ENCODE measurements at places on chromosomes 5 and 9.

GRCh38 chr9:17251100-17251499 lies 116.3 kb downstream of the CNTLN start:
- DNase-seq, result no peak

DNA sequence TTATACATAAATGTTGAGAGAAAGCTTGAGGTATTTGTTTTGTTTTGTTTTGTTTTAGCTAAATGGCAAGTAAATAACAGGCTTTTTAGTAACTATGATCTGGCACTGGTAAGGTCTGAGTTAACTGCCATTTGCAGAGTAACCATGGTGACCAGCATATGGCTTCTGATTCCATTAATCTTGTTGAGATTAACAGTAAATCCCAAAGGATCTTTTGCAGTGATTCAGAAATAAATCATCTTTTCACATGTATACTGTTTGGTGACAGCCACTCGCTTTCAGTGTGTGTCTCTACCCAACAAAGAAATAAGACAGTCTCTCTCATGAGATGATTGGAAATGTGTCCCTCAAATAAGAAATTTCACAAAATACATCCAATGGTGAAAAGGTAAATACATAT lies 235.6 kb downstream of the RAB3C start:
- no peak for DNase-seq

- DNase-seq, result no peak
These were observed 17.4 kb upstream of the PTCH1 start for GRCh38 chr9:95533996-95534680.

DNA sequence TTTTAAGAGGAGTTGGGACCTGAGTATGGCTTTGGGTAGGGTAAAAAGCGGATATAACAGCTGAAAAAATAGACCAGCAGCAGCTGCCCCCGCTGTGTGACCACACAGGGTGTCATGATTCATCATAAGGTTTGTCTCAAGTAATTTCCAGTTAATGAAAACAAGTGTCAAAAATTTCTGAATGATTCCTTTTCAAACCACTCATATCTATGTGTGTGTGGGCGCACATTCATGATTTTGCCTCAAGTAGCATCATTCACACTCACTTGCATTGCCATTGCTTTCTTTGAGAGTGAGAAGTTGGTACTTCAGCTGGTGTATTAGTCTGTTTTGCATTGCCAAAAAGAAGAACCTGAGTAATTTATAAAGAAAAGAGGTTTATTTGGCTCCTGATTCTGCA lies 12.1 kb upstream of the TNFAIP8 start:
- DNase-seq, result no peak

- no peak for DNase-seq
These were observed 174.3 kb downstream of the MRPS30 start for GRCh38 chr5:44983006-44983405.

- DNase-seq, result no peak
These were observed 136.7 kb upstream of the NFIL3 start for GRCh38 chr9:91560301-91560700.

DNA sequence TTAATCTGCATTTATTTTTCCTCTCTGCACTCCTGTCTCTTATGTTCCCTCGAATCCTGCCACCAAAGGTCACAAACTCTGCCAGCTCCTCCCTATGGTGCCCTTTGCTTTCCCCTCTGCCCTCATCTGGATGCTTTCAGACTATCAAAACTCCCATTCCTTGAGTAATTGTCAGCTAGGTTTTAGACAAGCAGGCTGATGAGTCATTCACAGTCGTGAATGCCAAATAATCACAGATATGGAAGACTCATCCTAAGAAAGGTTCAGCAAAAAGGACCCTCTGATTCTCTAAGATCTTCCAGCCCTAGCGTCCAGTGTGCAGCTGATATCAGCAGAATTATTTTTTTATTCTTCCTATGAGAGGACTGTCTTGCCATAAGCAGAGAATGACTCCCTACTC lies 104.5 kb upstream of the NUDT12 start:
- DNase-seq, result no peak

DNA sequence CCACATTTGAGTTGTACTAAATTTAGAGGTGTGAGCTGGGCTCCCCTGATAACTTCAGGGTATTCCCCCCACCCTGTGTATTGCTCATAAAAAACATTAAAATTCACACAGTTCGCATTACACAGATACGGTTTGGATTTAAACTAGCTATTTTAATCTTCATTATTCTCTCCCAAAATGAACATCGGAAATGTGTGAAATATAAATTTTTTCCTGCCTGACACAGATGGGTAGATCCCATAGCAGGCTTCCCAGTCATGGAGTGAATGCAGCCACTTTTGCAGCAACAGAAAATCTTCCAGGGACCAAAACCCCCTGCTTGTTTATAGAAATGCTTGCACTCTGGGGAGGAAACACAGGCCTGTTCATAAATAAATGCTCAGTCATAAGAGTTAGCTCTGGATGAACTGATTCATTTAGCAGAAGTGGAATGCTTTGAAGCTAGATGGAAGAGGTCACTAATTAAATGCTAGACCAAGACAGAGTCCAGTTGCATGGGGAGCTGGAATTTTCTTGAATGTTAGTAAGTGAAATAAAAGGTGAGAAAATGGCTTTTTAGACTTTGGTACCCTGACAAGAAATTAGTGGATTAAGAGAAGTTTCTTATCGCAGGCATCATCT lies 115.6 kb downstream of the PDE8B start:
- no peak for DNase-seq

GRCh38 chr5:102222772-102223171 lies 73.3 kb downstream of the SLCO4C1 start:
- DNase-seq, result peak; percentile 83

DNA sequence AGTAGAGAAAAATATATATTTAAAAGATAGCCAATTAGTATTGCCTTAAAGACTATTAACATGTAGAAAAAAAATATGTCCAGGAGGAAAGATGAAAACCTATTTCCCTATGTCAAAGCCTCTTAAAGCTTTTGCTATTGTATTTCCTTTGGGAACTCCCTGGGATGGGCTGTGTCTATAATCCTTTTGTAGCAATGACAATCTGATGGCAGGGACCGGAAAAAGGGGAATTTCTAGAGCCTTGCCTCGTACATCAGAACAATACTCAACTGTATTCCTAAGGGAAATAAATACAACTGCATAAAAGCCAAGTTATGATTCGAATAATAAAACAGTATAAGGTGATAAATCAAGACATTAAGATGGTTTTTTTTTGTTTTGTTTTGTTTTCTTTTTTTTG lies 257.3 kb downstream of the MLLT3 start:
- DNase-seq, result no peak

- no peak for DNase-seq
These were observed 14.4 kb downstream of the PDE6A start for GRCh38 chr5:149930043-149930748.

DNA sequence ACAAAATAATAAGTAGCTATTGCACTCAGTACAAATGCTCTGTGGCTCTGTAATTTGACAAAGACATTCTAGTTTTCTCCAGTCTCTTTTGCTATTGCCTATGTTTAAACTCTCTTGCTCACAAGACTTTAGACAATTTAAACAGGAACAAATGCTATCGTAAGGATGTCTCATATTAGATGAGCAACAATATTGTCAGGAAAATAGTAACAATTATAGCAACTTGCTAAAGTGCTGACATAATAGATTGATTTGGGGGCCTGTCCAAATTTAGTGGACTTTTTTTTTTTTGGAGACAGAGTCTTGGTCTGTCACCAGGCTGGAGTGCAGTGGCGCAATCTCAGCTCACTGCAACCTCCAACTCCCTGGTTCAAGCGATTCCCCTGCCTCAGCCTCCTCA lies 11.8 kb downstream of the KIF2A start:
- no peak for DNase-seq

- no peak for DNase-seq
These were observed 290.5 kb upstream of the ITGA1 start for GRCh38 chr5:52497133-52497693.

- no peak for DNase-seq
These were observed 210.3 kb downstream of the SREK1 start for GRCh38 chr5:66354422-66354821.

DNA sequence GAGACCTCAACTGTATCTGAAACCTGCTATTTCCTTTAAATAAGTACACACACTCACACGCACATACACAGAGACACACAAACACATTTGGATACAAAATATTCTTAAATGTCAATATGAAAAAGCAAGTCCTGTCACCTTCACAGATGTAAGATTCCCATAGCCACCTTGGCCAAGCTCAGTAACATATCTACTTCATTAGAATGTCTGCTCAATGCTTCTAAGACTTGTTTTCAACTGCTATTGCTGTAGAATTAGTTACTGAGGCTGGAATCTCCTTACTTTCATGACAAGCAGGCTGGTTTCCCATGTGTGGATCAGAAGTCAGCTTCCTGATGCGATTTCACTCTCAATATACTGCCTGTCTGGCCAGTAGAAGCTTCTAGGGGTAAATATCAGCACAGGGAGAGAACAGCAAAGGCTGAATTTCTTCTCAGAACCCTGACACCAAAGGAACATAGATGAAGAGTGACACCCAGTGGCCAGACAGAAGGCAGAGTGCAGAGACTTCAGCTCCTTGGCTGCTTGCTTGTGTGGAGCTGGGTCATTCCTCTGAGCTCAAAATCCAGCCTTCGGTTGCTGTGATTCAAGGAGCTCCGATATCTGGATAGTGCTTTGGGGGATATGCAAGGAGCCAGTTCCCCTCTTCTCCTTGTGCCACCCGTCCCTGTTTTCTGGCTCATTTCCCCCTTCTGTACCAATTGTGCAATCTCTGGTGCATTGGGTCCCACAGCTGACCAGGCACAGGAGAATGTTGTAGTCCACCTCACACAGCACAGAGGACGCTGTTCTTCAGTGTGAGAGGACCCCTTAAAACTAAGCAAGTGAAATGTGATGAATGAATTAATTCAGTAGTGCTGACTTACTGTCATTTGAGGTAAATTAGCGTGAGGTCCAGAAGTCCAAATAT lies 26.6 kb upstream of the ABLIM3 start:
- DNase-seq, result peak; percentile 67

- no peak for DNase-seq
These were observed 12.7 kb upstream of the LIFR start for GRCh38 chr5:38569180-38569579.

- DNase-seq, result no peak
These were observed 54.0 kb downstream of the PLPP1 start for GRCh38 chr5:55480781-55481180.

DNA sequence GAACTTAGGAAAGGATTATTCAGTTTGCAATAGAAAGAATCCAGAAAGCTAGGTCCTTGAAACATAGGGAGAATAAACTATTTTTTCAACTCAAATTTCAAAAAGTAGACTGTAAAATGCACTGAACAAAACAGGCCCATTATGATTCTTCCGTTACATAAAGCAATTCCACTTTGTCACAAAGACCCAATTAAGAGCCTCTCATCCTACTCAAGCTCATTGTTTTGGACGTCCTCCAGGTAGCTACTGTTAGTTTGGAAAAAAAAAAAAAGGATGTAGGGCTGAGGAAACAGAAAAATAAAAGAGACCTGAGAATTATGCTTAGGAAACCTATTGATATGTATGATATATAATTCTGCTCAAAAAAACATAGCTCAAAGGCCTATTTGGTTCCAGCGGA lies 74.0 kb downstream of the DIRAS2 start:
- DNase-seq, result peak; percentile 40

DNA sequence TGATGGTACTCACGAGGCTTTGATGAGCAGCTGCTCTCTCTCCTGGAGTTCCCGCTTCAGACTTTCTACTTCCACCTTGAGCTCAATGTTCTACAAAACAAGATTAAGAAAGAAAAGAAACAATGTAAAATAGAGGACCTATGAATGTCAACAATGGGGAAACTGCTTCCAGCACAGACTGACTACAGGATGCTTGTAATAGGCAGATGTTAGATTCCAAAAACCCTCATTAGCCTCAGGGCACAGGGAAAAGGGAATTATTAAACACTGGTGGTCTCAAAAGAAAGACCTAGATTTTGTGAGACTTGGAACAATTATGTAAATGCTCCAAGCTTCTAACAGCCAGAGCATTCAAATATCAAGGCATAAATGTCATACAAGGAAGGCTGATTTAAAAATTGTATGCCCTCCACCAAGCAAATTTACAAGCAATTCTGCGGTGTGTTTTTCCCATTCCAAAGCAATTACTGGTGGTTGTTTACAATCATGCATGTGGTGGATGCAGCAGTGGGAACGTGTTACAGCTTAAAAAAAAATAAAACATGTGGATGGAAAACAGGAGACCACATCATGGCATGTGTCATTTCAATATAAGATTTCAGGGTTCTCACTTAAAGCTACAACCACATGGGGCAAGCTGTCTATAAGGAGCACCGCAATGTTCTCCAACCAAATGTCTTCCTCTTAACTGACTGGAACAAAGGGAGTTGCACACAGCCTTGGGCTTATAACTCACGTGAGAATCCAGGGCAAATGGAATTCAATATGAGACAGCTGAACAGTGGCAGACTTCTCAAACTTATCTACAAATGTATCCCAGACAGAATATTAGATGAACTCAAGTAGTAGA lies 34.0 kb downstream of the CDK5RAP2 start:
- DNase-seq, result no peak

- DNase-seq, result no peak
These were observed 144.3 kb downstream of the GIN1 start for GRCh38 chr5:102975457-102976182.

DNA sequence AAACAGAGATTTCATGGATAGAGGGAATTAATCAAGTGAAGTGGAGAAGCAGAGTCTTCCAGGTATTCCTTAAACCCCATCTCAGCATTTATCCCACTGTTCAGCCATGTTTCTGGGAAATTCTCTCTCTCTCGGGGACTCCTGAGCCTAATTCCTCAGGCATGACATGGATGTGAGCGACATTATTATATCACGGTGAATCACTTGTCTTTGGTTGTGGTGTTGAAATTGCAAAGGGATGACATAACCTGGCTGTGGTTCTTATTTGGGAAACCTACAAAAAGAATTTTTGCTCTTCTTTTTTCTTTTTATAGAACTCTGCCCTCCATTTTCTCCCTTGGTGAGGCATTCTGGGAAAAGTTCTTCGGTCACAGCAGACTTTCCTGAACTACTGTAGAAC lies 457.9 kb upstream of the PTGER4 start:
- DNase-seq, result no peak

DNA sequence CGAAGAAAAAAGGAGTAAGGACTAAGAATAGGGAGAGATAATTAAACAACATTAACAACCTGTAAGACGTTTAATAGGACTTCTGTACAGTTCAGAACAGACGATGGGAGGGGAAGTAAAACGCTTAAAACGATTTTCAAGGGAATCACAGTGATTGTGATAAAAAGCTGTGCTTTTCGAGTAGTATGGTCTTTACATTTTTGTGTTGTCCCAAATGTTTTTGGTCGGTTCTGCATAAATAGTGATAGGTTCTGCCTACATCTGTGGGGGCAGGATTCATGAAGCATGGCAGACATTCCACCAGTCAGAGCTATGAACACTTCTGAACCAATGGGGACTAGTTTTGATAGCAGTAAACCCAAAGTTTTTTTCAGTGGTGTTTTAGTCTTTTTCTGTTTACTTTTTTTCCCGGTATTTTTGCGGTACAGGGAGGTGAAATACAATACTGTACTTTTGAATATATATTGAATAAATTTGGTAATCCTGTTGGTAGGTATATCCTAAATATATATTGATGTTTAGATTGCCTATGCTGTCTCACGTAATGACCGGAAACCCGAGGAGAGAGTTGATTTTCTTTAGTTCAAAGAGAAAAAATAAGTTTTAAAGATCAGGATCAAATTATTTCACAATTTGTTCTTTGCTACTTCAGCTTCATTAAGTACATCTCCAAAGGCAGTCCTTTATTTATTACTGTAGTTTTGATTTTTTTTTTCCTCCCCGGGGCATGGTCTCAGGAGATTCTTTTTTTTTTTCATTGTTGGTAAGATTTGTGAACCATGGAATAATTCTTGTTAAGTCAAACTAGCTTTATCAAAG lies 1.3 kb downstream of the ERBIN start:
- no peak for DNase-seq

GRCh38 chr9:99262949-99263418 lies 40.9 kb downstream of the SEC61B start:
- DNase-seq, result no peak

Measured in NCI-H345 (cell line).